ENCODE measurements at places on chromosomes 13 and 19.

- no peak for DNase-seq
These were observed 8.7 kb downstream of the IFNL1 start for GRCh38 chr19:39304701-39305571.

GRCh38 chr19:4776436-4777211, 14.9 kb upstream of the FEM1A start:
- DNase-seq, result no peak

DNA sequence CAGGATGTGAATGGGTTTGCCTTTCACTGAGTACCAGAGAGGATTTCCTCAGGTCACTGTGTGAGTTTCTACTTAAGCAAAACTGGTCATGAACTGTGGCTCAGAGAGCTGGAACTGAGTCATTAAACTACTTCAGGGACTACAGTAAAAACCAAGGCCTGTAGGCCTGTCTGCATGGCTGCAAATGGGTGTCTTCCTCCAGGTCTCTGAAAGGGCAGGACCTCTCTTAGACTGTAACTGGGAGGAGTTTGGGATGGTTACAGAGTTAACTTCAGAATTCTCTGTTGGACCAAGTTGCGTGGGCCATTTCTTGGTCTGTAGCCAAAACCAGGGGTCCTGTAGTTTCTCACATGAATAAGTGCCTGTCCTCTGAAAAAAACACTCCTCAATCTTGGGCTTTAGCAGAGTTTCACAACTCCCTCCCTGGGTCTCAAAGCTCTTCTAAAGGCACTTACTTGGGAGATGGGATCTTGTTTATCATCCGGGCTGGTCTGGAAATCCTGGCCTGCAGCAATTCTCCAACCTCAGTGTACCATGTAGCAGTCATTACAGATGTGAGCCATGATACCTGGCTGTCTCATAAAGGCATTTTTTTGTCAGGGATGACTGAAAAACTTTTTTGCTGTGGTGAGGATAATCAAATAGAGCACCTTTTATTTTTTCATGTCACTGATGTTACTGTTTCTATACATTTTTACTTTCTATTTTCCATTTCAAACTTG, 19.7 kb downstream of the ZNF714 start:
- DNase-seq, result no peak

DNA sequence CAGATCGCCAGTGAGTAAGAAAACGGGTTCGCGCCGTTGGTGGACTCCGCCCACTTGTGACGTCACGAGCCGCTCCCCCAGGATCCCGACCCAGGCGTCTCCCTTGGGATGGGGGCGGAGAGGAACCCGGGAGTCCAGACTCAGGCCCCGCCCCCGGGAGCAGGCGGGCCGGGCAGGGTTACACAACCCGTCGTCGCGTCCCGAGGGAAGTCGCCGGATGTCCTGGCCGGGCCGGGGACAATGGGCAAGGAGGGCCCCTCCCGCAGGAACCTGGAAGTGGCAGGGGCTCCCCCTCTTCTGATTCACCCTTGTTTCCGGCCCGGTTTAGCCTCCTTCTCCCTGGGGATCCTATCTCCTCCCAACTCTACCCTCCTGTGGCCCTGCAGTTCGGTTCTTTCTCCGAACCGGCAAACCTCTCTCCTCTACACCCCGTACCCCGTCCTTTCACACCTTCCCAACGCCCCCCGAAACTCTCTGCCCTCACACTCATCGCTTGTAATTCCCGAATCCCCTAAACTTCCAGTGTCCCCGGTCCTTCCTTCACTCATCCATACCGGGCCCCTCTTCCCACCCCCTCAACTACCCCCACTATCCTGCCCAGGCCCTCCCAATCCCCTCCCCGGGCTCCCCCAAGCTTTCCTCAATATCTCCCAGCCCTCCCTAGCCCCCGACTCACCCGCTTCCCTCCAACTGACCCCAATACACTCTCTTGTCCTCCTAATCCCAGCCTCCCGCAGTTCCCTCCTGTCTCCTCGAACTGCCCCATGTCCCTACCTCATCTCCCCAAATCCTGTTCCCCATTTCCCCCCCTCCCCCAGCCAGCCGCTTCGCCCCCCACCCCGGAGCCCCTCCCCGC, 20.0 kb upstream of the ERCC1 start:
- peak; percentile 73 for DNase-seq

GRCh38 chr19:46599716-46600373, 1.3 kb upstream of the CALM3 start:
- no peak for DNase-seq

GRCh38 chr13:47087841-47088240, 191.0 kb upstream of the HTR2A start:
- DNase-seq, result no peak
